Dermis blood vessel endothelial cell (primary cell): ENCODE measurements at places on chromosomes 11 and 22.

DNA sequence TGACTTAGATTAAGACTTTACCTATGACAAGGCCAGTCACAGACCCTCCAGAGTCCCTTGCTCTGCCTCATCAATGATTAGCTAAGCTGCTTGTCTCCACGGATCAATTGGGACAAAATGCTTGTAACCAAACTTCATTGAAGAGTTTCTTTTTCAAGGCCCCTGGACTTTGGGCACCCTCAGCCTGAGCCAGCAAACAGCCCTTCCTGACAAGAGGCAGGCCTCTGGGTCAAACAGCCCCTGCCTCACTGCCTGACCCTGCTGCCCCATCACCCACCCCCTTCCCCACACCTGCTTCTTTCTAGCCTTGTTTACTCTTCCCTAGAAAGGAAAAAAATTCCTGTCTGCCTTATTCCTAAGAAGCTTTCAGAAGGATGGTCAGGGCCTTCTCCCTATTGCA, 26.3 kb upstream of the CDON start:
- no peak for DNase-seq

GRCh38 chr22:34102633-34103032, 182.4 kb upstream of the LARGE1 start:
- no peak for DNase-seq

GRCh38 chr11:2673250-2673610, 26.6 kb downstream of the KCNQ1OT1 start:
- DNase-seq: no peak

DNA sequence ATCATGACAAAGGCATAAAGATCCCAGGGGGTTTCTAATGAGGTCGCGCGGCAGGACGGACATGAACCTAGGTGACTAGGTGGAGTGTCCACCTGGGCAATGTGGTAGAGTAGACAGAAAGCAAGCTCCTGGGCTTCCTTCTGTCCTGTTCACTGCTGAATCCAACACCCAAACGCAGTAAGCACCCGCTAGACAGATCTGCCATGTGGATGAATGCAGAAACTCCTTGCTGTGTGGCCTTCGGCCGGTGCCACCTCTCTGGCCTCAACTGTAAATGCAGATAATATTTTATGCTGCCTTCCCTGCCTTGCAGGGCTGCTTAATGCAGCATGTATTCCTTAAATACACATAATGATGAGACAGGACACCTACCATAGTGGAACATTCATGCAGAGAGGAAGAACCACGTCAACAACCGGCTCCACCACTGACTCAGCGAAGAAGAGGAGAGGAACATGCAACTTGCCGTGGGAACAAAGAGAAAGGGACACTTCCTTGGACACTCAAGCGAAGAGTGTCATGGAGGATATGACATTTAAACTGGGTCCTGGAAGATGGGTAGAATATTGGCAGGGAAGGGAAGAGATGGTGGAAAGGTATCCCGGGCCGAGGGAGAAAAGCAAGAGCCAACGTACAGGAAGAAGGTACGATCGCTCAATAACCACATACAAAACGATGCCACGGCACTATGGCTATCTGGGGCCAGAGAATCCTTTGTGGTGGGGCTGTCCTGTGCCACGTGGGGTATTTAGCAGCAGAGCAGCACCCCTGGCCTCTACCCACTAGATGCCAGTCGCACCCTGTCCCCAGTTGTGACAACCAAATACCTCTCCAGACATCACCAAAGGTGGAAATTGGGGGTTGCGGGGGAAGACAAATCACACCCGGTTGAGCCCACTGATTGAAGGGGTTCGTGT, 30.8 kb downstream of the MYH9 start:
- no peak for DNase-seq

GRCh38 chr22:30371981-30372380, 15.2 kb downstream of the CCDC157 start:
- DNase-seq: no peak

- DNase-seq: no peak
Measured at GRCh38 chr22:50313600-50313999, 6.2 kb upstream of the PLXNB2 start.

- no peak for DNase-seq
Measured at GRCh38 chr11:69525516-69526452, 44.3 kb downstream of the LINC01488 start.

DNA sequence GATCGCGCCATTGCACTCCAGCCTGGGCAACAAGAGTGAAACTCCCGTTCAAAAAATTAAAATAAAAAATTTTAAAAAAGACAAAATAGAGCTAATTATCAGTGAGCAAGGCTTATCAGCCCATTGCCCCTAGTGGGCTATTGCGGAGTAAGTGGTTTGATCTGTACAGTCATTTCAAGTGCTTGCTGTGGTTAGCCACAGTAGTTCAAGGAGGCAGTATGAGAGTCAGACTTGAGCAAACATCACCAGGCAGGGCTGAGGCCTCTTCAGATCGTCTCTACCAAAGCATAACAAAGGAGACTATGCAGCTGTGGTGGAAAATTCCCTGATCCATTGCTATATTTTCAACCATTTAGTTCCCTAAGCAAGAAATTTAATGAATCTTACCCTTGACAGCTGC, 4.3 kb upstream of the SBF2 start:
- peak; percentile 21 for DNase-seq

DNA sequence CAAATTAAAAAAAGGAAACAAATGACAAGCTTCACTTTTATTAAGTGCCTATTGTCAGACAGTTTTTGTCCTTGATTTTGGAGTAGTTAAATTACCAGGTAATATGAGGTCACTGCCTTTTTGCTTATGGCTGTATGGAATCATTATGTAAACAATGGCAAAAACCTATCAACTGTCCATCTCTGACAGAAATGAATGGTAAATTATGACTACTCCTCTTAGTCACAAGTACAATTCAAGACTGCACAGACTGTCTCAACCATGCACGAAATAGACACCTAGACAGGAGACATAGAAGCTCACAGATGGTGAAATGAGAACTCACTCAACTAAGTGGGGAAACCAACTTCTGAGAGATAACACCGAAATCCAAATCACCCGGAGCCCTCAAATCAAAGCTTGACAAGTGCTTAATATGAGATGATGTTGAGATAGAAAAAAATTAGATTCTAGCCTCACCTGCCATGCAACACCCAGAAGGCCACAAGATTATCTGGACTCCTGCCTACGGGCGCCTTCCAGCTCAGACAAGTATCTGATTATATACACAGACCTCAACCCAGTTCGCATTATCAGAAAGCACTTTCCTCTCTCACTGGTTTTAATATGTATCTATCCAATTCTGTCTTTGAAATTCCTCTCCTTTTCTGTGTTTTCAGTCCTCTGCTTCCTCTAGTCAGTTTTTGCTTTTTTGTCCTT, 199.3 kb downstream of the CADM1 start:
- DNase-seq: no peak

DNA sequence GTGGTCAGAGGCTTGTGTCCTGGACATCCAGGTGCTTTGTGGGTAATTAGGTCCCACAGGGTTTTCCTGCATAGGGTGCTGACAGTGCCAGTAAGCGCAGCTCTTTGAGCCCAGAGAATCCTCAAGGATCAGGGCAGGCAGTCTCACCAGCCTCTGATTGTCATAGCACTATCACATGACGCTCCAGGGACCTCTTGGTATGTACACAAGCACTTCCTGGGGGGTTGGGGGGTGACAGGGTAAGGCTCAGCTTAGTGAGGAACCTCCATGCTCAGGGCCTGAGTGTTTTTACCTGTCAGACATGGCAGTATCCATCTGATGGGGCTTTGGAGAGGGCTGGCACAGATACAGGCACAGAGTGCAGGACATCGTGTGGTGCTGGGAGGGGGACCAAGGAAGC, 27.9 kb upstream of the SUSD2 start:
- DNase-seq: peak; percentile 25

GRCh38 chr11:12581923-12582322, 92.3 kb upstream of the TEAD1 start:
- DNase-seq: no peak

DNA sequence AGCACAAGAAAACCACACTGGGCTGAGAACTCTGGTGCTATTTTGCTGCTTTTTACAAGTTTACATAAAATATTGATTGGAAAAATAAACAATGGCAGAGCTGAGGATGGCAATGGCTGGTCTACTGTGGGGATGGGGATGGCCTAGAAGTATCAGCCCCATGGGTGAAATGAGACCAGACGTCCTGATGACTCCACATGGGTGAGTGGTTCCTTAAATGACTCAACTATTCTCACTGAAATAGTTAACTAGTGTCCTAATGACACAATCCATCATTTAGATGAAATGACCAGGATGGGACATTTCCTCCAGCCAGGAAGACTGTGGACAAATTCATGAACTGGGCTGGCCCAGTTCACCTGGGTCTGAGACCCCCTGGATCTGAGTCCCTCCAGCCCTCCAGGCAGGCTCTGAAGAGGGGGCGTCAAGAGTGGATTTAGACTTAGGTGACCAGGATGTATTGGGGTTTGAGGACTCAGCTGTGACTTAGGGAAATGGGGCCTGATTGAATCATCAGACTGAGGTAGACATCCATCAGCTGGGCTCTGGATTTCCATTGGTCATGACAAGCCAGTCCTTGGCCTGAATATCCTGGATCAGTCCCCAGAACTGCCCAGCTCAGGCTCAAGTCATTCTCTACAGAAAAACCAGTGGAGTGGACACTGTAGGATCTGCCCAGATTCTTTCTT, 98.2 kb upstream of the IGLL5 start:
- DNase-seq: no peak

DNA sequence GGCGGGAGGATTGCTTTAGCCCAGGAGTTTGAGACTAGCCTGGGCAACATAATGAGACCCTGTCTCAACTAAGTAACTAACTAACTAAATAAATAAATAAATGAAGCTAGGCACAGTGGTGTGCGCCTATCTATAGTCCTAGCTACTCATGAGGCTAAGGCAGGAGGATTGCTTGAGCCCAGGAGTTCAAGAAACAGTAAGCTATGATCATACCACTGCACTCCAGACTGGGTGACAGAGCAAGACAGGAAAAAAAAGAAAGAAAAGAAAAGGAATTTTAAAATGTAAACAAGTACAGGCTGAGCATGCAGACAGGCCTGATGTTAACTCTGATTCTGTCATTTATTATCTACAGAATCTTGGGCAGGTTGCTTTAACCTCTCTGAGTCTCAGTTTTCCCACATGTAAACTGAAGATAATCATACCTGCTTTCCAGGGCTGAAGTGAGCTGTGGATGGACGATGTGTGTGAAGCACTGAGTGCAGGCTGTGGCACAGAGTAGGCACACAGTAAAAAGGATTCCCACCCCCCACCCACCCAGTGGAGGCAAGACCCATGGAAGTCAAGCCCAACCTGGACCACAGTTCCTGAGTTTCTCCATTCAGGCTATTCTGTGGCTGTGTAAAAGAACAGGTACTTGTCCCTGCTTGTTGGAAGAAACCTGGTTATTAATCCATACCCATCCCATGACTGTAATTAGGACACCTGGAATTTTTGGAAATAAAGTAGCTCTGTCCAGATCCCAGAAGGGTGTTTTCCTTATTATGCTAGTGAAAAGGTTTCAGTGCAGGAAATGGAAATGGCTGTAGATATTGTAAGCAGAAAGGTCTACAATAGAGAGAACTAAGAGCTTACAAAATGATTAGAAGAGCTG, 18.7 kb upstream of the SCUBE2 start:
- DNase-seq: no peak

DNA sequence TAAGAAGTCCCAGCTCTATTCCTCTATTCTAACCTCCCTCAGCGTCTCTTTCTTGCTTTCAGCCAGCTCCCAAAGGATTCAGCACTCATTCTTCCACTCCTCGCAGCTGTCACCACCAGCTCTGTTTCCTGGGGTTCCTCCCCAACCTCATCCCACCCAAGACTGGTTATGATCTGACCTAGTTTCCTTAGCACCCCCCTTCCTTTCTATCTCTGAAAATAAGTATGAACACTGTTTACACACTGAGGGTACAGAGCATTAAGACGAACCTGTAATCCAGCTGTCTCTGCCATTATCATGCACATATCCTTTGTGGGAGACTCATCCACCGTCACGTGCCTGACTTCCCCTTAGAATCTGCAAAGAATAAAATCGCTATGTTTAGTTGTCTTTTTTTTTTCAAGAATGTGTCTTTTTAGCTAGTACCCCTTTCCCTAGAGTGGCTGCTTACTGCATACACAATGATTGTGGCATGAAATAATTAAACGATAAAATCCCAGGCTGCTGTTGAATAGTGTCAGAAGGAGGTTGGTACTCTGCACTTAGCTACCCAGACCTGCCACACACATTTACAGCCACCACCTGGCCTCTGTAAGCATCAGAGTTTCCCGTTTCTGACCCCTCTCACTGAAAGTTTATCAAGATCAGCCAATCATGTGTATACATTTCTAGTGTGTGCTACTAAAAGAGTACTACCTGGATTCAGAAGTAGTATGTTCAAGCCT, 26.9 kb upstream of the CSTF3 start:
- no peak for DNase-seq

- no peak for DNase-seq
Measured at GRCh38 chr22:46040471-46041465, 63.8 kb upstream of the WNT7B start.

DNA sequence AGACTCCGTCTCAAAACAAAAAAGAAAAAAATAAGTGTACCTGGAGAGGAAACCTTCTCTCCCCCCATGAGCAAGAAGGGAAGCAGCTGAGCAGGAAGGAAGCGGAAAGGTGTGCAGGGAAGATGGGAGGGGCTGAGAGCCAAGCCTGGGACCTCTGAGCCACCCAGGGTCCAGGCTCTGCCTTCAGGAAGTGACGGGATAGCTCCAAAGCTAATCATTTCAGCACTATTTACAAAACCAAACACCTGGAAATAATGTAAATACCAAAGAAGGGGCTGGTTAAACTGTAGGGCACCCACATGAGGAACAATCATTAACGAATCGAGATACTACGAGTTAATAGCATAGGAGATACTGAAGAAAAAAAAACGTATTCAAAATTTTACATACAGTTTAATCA, 27.9 kb downstream of the ARRB1 start:
- peak; percentile 53 for DNase-seq

GRCh38 chr11:77501758-77502157, 27.9 kb upstream of the PAK1 start:
- DNase-seq: no peak

DNA sequence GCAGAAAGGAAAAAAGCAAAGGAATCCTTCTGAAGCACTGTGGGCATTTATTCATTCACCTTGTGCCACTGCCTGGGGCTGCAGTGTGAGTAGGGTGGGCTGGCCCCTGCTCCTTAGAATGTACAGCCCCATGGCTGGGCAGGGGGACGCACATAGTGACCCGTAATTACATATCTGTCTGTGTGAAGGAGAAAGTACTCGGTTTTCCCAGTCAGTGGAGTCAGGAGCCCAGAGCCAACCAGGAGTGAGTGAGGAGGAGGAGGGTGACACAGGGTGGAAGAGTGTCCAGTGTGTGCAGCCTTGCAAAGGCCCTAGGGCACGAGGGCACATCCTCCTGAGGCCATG, 91.9 kb downstream of the CDKN1C start:
- DNase-seq: no peak

DNA sequence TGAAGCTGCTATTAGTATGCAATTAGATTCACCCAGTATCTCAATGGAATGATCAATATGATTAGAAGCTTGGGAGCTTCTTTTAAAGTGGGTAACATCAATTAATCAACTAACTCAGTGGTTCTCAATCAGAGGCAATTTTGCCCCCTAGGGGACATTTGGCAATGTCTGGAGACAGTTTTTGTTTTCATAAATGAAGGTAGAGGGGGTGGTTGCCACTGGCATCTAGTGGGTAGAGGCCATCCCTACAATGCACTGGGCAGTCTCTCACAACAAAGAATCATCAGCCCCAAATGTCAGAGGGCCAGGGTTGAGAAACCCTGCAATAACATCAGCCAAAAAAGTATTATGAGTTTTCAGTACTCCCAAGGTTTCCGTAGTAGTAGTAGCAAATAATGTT, 5.9 kb upstream of the AMOTL1 start:
- peak; percentile 75 for DNase-seq
